ENCODE measurements at places on chromosomes 3 and 15.

DNA sequence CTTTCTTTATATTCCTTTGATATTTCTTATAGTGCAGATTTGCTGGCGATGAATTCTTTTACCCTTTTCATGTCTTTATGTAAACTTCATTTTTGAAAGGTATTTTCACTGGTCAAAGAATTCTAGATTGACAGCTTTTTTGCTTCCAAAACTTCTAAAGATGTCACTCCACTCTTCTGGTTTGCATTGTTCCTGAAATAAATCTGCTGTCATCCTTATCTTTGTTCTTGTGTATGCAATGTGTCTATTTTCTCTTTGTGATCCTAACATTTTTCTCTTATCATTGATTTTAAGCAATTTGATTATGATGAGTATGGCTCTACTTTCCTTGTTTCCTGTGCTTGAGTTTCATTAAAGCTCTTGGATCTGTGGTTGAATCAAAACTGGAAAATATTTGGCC, 103.4 kb downstream of the GLDN start:
- no peak for DNase-seq

DNA sequence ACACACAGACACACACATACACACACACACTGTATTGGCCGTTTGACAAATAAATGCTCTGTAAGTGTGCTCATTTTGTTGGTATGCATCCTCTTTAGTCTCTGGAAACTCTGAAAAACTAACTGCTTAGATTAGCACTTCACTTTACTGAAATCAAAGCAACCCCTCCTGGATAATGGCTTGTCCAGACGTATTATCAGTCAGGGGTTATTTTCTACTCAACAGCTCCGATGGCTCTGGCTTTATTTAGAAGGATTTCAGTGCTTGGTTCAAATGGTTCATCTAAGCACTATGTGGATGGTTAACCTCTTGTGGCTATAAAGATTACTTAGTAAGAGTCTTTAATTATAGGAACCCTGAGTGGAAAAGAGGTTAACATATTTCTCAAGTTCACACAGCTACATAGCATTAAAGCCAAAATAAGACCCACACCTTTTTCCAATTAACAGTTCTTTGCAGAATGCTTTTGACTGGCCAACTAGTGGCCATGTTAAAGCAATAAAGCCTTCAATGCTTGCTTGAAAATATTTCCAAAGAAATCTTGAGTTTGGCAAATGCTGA, 516.1 kb upstream of the NAALADL2 start:
- no peak for DNase-seq

DNA sequence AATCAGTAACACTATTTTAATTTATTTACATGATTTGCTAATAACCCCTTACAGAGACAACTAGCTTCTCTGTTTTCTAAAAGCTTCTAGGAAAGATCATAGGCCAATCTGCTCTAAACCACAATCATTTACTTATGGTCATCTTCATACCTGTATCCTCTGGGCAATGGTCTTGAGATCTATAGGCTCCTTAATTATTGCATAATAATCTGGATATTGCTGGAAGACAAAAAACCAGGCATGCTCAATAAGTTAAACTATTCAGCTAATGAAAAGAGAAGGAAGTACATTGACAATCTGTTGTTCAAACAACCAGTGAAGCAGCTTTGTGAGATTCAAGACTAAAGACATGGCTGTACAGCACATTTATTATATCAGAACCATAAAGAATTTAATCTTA, 34.1 kb downstream of the PBRM1 start:
- DNase-seq: no peak

- DNase-seq: no peak
Observed at GRCh38 chr3:190762801-190763200, 99.7 kb downstream of the GMNC start.

GRCh38 chr3:60055765-60056164, 1005.9 kb upstream of the CFAP20DC start:
- DNase-seq: no peak

- no peak for DNase-seq
Observed at GRCh38 chr15:51375966-51376640, 34.6 kb downstream of the GLDN start.

DNA sequence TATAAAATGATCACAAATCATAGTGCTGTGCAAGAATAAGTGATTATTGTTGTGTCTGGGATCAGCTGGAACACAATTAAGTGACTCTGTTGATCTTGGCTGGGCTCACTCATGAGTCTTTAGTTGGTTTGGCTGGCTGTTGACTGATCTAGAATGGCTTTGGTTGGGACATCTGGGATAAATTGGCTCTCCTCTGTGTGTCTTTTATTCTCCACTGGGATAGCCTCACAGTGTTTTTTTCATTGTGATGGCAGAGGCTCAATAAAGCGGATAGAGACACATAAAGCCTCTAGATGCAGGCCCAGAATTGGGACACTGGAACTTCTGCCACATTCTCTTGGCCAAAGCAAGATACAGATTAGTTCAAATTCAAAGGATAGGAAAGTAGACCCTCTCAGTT, 735.6 kb downstream of the PDCD6IP start:
- no peak for DNase-seq
